T follicular helper cell (primary cell): ENCODE measurements at places on chromosomes 1 and 21.

DNA sequence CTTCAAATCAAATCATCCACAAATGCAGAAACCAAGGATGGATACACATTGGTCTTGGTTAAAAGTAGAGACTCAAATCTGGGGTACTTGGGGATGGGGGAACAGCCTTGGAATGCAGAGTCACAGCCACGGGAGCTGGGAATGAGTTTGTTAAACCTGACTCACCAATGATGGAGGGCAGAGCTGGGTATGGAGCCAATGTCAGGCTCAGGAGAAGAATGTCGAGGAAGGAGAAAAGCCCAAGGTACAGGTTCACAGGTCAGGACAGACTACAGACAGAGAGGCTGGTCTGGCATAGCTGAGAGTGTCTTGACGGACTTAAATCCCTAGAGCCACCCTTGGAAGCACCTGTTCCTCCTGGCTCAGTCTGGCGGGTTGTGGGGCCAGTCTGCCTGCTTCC is 237.6 kb downstream of the NTNG1 start:
- DNase-seq = no peak

DNA sequence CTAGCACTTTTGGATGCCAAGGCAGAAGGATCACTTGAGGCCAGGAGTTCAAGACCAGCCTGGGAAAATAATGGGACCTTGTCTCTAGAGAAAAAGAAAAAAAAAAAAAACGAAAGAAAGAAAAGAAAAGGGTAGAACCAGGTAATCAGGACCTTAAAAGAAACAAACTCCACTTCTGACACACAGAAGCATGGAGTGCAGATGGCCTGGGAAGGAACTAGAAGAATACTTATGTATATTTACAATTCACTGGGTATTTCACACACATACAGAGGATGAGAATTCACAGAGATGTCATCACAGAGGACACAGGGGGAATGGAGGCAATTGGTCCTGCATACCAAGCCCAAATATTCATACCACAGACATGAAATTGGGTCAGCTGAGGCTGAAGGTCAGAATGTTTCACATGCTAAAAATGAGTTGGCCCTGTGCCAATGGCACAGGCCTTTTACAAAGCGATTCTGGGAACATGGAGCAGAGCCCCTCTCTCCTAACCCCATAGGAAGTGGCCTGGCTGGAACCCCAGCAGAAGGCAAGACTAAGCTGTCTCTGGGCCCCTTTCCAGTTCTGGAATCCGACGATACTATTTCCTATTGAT is 4.4 kb downstream of the B4GALT3 start:
- DNase-seq = no peak

GRCh38 chr1:35539073-35539823 is 18.0 kb downstream of the KIAA0319L start:
- DNase-seq = no peak

DNA sequence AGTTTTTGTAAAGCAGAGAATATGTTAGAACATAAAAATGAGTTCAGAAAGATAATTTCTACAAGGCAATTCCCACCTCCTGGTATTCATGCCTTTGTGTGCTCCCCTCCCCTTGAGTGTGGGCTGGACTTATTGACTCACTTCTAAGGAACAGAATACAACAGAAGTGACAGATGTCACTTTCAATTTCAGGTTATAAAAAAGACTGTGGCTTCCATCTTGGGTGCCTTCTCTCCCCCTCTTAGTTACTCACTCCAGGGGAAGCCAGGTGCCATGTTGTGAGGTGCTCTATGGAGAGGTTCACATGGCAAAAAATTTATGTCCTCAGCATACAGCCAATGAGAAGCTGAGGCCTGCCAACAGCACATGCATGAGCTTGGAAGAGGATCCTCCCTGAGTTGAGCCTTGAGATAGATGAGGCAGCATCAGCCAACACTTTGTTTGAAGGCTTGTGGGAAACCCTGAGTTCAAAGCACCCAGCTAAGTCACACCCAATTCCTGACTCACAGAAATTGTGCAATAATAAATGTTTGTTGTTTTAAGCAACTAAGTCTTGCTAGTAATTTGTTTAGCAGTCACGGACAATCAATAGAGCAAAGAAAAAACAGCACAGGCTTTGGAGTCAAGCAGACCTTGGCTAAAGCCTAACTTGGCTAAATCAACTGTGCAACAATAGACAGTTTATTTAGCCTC is 73.5 kb upstream of the NGF start:
- no peak for DNase-seq

GRCh38 chr1:169044296-169044695 is 62.2 kb upstream of the ATP1B1 start:
- no peak for DNase-seq
